ENCODE measurements at places on chromosomes 2 and 18. TPM values are rescaled to one million over a fixed set of nuclear protein-coding genes. Genes with fewer than 3 reads are reported as not detected.

MARCO gene
- polyA plus RNA-seq = not detected

KIAA2012 gene
- polyA plus RNA-seq = not detected

DSC1 gene
- polyA plus RNA-seq = 2.1 TPM

CKAP2L gene
- not detected for polyA plus RNA-seq

CPLX4 gene
- not detected for polyA plus RNA-seq

GFPT1 gene
- 10.7 TPM for polyA plus RNA-seq

PROC gene
- polyA plus RNA-seq = not detected

NDUFS1 gene
- 38.1 TPM for polyA plus RNA-seq

CXCR4 gene
- polyA plus RNA-seq = 569 TPM

GPR35 gene
- polyA plus RNA-seq = 1.9 TPM

GYPC gene
- 226 TPM for polyA plus RNA-seq

G6PC2 gene
- not detected for polyA plus RNA-seq

GATA6 gene
- 0.32 TPM for polyA plus RNA-seq

LAPTM4A gene
- 119 TPM for polyA plus RNA-seq

ABCB11 gene
- polyA plus RNA-seq = not detected

CHN1 gene
- 13.1 TPM for polyA plus RNA-seq

NR4A2 gene
- 25.5 TPM for polyA plus RNA-seq

IL36A gene
- polyA plus RNA-seq = not detected

MATN3 gene
- polyA plus RNA-seq = not detected

ACP1 gene
- polyA plus RNA-seq = 171 TPM

DPYSL5 gene
- polyA plus RNA-seq = not detected

EML6 gene
- polyA plus RNA-seq = 0.05 TPM

TNFRSF11A gene
- 0.12 TPM for polyA plus RNA-seq

FBXO36 gene
- polyA plus RNA-seq = 0.56 TPM

LGALSL gene
- 0.72 TPM for polyA plus RNA-seq

EIF2B4 gene
- 32.7 TPM for polyA plus RNA-seq

UXS1 gene
- polyA plus RNA-seq = 76.1 TPM

HRH4 gene
- not detected for polyA plus RNA-seq

RGPD3 gene
- 0.12 TPM for polyA plus RNA-seq

DPY30 gene
- polyA plus RNA-seq = 155 TPM

PPP1R1C gene
- polyA plus RNA-seq = not detected

MALL gene
- polyA plus RNA-seq = 0.38 TPM

CD207 gene
- not detected for polyA plus RNA-seq

DNAJC10 gene
- polyA plus RNA-seq = 53.2 TPM

KYNU gene
- polyA plus RNA-seq = not detected

MC5R gene
- not detected for polyA plus RNA-seq

RESP18 gene
- not detected for polyA plus RNA-seq

LOXHD1 gene
- not detected for polyA plus RNA-seq

KCNIP3 gene
- polyA plus RNA-seq = not detected

SMCHD1 gene
- polyA plus RNA-seq = 42.9 TPM

CGREF1 gene
- 0.17 TPM for polyA plus RNA-seq

LRRTM4 gene
- not detected for polyA plus RNA-seq

EMX1 gene
- not detected for polyA plus RNA-seq

CHRND gene
- not detected for polyA plus RNA-seq

TCF23 gene
- not detected for polyA plus RNA-seq

KCNF1 gene
- polyA plus RNA-seq = not detected

GDF7 gene
- polyA plus RNA-seq = 0.10 TPM
